ENCODE measurements at places on chromosomes 12 and 14.

DNA sequence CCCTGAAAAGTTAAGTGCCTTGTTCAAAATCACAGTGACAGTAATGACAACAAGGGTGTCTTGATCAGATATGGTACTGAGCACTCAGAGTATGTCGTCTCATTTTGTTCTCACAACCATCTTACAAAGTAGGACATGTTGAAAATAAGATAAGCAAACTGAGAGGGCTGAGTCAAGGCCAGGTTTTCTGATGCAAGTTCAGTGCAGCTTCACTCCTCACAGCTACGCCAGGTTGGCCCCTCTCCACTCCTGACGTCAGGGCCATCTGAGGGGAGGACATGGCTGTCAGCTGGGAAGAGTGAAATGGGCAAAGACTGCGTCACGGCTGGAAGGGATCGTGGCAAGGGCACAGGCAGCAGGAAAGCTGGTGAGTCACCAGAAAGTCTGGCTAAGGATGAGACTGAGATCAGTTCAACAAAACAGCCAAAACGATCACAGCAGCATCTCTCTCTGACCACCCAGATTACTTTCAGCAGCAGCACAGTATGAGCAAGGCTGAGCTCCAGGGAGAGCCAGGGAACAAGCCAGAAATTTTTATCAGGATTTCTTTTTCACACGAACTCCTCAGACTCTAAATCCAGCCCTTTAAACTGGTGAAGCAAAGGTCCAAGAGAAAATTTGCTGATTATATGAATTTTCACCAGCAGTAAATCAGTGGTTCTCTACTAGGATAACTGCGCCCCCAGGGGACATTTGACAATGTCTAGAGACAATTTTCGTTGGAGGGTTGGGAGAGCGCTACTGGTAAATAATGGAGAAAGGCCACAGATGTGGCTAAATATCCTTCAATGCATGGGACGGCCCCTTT lies 297.9 kb upstream of the AMIGO2 start:
- no peak for DNase-seq

DNA sequence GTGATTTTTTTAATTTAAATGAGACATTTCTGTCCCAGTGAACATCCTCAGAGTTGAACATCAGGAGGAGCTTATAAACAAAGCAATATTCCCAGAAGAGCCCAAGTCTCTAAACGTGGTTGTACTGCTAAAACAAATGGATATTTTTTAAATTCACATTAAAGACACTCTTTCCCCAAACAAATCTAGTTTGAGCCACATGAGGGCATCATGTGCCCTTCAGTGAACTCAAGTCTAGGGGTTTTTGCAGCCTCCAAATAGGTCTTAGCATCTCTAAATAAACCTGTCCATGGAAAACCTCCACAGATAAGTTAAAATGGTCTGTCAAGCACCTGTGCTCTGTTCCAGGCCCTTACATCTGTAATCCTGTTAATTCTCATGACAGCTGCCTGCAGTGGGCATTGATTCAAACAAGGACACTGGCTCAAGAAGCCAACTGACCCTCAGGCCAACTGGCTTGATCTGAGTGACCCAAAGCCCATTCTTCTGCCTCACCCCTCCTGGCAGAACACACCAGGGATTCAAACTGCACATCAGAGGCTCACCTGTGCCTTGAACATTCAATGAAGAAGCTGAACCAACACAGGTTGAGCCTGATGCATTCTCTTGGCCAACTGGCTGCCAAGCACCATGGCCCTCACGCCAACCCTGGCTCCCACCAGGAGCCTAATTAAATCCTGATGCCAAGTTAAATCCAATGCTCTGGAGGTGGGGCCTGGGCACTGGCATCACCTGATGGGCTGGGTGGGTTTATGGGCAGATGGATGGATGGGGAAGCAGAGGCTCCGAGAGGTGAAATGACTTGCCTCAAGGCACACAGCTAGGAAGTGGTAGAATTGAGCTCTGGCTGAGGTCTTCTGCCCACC lies 8.6 kb downstream of the ISCU start:
- no peak for DNase-seq

DNA sequence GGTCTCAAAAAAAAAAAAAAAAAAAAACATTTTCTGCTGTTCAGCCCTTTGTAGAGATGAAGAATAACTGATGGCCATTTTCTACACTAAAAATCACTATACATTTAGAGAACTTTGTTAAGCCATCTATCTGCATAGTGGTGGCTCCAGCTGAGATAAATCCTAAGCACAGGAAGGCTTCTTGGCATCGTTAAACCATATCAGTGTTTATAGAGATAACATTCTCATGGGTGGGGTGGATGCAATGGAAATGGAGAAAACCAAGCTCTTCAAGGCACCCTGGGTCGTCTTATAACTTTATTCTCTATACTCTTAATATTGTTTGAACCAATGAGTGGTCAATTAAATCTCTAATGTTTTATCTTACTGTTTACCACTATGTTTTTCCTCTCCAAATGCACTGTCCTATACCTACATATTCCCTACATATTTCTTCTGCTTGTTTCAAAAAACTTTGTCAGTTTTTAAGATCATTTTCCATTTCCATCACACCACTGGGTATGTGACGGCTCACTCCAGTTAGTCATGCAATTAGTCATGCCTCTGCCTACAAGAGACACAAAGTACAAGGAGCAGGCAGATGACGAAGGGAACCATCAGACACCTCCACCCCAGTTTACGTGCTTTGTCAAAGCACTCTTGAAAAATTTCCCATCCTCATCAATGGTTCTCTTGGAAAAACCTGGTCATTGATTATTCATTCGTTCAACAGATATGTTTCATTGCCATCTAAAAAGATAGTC lies 119.3 kb upstream of the OVCH1 start:
- DNase-seq, result no peak

GRCh38 chr12:52964556-52965336 lies 15.8 kb downstream of the KRT18 start:
- DNase-seq, result no peak

DNA sequence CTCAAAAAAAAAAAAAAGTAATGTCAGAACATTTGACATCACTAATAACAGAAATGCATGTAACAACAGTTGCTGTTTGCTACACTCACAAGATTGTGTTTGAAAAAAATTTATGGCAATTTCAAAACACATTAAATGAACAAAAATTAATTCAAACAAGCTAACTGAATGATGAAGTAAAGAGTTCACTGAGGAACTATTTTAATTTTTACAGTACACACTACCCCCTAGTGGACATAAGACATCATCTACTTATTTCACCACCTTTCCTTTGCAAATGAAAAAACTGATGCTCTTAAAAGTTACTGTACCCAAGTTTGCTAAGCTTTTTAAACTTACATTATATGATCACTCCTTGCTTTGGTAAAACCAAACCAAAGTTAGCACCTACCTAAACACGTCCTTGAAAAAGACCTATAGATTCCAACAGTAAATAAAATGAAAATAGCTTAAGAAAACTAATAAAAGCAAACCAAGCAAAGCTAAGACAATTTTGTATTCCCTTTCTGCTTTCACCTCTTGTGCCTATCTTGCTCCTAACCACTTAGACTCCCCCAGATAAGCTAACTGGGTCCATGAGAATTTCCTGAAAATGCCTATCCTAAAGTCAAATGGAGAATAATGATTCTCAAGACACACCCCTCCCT lies 22.2 kb downstream of the UBE2N start:
- DNase-seq, result no peak

DNA sequence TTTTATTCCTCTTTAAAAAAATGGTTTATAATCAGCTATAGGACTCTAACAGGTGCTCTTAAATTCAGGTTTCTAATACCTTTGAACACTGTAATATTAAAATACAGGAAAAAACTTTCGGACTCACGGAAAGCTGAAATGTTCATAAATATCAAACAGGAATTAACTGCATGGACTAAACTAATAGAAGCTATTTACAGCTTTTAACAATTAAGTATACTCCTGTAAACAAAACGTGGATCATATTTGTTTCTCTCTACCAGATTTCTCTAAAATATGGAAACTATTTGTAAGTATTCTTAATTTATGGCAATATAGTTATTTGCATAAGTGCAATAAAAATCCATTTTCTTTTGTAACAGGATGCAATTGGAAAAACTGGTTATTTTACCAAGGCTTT lies 108.9 kb upstream of the RESF1 start:
- no peak for DNase-seq

DNA sequence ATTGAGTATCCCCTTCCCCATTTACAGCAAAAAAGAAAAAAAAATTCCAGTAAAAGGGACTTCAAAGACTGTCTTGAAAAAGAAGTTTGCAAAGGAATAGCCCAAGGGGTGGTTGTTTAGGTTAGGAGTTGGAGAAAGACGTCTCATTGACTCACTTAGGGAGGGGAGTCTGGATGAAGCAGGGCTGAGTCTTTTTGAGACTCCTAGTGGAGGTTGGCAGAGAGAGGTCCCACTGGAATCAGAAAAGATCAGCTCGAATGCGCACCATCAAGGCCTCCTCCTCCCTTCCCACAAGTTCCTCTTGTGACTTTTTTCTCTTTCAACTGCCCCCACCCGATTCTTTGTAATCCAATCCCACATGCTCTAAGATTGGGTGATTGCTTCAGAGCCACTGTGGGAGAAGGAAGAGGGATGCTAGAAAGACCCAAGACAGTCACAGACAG lies 1.9 kb downstream of the ARHGEF40 start:
- no peak for DNase-seq

DNA sequence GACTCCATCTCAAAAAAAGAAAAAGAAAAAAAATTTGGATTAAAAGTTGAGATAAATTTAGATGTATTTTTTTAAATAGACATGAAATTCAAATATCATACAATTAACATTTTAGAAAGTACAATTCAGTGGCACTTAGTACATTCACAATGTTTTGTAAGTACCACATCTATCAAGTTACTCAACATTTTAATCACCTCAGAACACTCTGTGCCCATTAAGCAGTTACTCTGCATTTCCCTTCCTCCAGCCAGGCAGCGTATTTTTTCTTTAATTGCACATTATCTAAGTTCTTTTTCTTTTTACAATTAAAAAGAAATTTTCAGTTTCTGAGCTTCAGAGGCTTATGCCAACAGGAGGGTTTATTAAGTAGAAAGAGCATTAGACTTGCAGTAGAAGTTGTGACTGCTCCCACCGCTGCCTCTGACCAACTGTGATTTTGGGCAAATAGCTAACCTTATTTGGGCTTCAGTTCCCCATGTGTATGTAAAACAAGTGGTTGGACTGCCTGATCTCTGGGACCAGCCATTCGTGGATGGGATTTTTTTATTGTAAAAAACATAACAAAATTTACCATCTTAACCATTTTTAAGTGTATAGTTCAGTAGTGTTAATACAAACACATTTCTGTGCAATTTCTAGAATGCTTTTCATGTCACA lies 65.7 kb downstream of the WNK1 start:
- no peak for DNase-seq

GRCh38 chr12:12034344-12034743 lies 36.4 kb upstream of the BCL2L14 start:
- no peak for DNase-seq

DNA sequence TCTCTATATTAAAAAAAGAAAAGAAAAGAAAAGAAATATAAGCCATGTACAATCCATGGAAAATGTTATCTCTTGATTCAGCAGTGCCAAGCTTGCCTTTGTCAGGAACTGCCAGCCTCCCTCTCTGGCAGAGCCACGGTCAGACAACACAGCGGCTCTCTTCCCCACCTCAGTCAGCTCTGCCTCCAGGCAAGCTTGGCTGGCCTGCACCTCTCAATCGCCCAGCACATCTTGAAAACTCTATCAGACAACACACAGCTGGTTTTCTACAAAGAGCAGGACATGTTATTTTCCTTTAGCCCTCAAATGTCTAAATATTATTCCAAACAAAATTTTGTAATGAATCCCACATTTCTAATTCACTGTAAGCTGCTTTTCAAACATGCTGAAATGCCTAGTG lies 20.0 kb upstream of the GCH1 start:
- no peak for DNase-seq

DNA sequence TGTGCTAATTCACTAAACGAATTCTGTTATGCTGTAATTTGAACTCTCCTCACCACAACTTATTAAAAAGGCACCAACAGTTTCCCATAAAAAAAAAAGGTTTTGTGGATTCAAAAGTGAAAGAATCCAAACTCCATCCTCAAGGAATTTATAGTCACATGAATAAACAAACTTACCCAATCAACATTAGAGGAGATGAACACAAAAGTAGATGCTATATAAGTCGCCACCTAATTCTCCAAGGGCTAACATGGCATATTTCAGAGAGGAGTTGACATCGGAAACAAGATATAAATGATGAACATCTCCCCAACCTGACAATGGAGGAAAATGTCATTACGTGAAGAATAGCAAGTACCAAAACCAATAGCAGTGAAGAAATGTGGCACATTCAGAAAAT lies 265.5 kb upstream of the PRKD1 start:
- DNase-seq, result no peak

GRCh38 chr14:98252820-98253219 lies 1019.2 kb downstream of the BCL11B start:
- no peak for DNase-seq

- no peak for DNase-seq
Observed at GRCh38 chr14:102424923-102425322, 62.2 kb downstream of the TECPR2 start.

DNA sequence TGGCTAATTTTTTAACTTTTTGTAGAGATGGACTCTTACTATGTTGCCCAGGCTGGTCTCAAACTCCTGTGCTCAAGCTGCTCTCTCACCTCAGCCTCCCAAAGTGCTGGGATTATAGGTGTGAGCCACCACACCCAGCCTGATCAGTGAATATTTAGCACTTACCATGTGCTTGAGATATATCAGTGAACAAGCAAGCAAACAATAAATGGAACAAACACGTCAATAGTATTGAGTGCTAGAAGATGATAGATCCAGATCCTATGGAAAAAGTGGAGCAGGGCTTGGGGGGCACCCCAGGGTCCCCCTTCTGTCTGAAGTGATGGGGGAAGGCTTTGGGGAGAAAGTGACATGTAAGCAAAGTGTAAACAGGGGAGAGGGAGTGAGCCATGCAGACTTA lies 83.8 kb downstream of the NT5DC3 start:
- no peak for DNase-seq

GRCh38 chr14:24416932-24417619 lies 12.4 kb downstream of the CBLN3 start:
- DNase-seq, result no peak

DNA sequence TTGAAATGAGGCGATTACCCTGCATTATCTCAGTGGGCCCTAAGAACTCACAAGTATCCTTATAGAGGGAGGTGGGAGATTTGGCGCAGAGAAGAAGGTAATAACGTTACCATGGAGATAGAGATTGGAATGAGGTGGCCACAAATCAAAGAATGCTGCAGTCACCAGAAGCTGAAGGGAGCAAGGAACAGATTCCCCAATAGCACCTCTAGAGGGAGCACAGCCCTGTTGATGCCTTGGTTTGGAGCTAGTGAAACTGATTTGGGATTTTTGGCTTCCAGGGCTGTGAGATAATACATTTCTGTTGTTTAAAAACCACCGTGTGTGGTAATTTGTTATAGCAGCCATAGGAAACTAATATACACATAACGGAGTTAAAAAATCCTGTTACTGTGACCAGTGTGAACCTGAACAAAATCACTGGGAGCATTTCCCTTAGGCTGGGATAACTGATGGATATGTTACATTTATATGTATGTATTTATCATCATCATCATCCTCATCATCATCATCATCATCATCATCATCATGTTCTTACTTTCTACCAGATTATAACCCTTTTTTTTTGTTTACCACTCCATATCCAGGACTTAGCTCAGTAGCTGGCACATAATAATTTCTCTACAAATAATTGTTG lies 100.3 kb downstream of the LIN7A start:
- no peak for DNase-seq

All from NCI-H1048 (cell line).